ENCODE measurements at places on chromosomes 5 and 9. TPM values are rescaled to one million over a fixed set of nuclear protein-coding genes. Genes with fewer than 3 reads are reported as not detected.

MEGF10 gene
- total RNA-seq: 193 TPM

RNF145 gene
- 20.3 TPM for total RNA-seq

CSF2 gene
- total RNA-seq: not detected

IQGAP2 gene
- not detected for total RNA-seq

PCDHB4 gene
- total RNA-seq: 7.1 TPM

ENTPD2 gene
- 0.13 TPM for total RNA-seq

CER1 gene
- not detected for total RNA-seq

SLC6A18 gene
- not detected for total RNA-seq

CORO2A gene
- total RNA-seq: 0.78 TPM
